ENCODE measurements at places on chromosomes 2 and 18.

- no peak for DNase-seq
Observed at GRCh38 chr18:51077217-51077616, 47.2 kb downstream of the SMAD4 start.

- no peak for DNase-seq
Observed at GRCh38 chr2:47083485-47083884, 71.6 kb downstream of the STPG4 start.

DNA sequence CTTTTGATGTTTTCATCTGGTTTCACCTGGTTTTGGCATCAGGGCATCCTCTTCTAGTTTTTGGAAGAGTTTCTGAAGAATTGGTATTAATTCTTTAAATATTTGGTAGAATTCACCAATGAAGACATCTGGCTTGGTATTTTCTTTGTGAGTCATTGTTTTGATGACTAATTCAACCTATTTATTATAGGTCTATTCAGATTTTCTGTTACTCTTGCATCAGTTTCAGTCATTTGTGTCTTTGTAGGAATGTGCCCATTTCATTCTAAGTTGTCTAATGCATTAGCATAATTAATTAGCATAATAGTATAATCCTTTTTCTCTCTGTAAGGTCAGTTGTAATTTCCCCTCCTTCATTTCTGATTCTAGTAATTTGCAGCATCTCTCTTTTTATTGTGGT lies 8.0 kb downstream of the GNLY start:
- peak; percentile 25 for DNase-seq

GRCh38 chr2:75637568-75637967 lies 9.0 kb upstream of the MRPL19 start:
- no peak for DNase-seq

DNA sequence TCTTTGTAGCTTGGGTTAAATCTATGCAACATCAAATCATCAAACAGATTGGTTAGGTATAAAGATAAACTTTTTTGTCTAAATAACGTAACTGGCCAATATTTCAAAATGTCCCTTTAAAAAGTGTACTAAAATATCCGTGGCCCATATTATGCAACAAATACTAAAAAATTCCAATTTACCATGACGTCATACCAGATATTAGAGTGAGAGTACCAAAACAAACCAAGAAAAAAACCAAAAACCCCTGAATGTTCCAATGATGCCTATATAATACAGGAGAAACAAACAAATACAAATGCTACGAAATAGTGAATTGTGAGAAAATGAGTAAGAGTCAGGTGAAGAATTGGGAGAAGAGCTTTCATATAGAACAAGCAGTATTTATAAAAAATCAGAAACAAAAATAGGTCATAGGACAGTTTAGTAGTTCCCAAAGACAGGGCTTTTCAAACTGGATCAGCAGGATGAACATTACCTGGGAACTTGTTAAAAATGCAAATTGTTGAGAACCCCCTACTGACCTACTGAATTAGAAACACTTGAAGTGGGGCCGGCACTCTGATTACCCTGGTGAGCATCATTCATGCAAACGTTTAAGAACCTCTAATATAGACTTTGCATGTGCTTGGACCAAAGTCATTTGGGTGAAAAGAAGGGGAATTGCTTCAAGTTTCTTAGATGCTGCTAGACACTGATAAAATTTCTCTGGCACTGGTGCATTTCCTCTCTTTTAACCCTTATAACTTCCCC lies 753.7 kb downstream of the DSC3 start:
- DNase-seq = no peak

DNA sequence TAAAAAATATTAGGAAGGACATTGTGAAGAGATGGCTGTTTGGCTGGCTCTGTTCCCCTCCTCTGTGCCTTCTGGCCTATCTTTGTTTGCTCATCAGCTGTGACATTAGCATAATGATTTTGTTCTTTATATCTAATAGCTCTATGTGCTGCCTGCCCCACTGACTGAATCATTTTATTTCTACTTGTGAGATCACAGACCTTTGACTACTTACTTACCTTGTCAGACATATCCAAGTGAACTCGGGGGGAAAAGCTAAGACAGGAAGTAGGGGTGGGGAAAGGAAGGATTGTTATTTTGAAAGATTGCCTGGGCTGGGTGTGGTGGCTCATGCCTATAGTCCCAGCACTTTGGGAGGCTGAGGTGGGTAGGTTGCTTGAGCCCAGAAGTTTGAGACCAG lies 104.2 kb downstream of the ASAP2 start:
- no peak for DNase-seq

GRCh38 chr2:180583441-180584140 lies 396.8 kb upstream of the UBE2E3 start:
- DNase-seq = no peak

DNA sequence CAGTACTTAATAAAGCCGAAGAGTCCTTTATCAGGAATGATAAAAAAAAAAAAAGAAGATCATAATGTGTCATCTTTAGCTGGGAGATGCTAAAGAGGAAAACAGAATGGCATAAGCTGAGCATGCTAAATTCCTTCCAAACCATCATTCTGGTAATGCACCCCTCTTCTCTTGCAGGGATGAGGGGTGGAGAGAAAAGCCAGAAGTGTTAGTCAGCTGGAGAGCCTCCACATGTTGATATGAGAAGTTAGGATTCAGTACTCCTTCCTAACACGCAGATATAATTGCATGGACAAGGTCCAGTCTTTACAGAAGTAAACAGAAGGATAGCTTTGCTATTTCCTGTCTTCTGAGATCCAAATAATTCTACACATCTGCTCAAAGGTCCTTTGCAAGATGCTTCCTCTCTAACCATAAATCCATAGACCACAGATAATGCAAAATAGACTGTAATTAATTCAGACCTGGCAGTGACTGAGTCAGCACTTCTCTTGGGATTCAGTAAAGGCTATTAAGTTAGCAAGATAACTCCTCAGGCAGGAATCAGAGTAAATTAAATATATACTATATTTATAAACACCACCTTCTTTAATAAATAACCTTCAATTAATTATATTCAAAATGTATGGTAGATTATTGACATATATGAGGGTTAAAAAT lies 930.0 kb upstream of the KLHL29 start:
- DNase-seq = no peak

DNA sequence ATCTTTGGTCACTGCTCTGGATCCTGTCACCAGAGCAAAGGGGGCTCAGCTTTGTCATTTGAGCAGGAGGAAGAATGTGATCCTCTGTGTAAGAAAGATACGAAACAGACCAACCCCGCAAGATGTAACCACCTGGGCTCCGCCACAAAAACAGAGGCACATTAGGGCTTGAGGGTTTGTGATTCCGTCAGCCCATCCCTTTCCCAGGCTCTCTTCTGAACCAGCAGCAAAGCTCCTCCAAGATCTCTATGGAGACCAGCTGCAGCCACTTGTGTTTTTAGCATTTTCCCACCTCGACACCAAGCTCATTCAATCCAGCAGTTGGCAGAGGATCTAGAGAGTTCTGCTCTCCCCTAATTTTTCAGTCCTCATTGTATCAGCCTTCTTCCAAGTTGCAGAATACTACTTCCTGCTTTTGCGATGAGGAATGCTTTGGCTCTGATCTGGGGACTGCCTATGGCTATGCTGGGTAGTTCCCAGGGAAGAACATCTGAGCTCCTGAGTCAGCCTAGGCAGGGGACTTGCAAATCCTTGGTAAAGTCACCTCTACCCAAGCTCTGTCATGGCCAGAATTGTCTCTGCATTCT lies 139.6 kb upstream of the RAB12 start:
- no peak for DNase-seq

DNA sequence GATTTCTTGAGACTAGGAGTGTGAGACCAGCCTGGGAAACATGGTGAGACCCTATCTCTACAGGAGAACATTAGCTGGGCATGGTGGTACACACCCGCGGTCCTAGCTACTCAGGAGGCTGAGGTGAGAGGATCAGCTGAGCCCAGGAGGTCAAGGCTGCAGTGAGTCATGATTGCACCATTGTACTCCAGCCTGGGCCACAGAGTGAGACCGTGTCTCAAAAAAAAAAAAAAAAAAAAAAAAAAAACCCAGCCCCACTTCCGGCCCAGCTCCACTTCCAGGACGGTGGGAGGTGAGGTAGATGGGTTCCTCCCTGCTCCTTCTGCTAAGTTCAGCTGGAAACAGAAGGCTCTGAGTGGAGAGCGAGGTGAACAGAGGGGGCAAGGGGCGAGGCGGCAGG lies 41.4 kb upstream of the NFATC1 start:
- no peak for DNase-seq

GRCh38 chr2:231794383-231794782 lies 8.1 kb downstream of the COPS7B start:
- DNase-seq = no peak

DNA sequence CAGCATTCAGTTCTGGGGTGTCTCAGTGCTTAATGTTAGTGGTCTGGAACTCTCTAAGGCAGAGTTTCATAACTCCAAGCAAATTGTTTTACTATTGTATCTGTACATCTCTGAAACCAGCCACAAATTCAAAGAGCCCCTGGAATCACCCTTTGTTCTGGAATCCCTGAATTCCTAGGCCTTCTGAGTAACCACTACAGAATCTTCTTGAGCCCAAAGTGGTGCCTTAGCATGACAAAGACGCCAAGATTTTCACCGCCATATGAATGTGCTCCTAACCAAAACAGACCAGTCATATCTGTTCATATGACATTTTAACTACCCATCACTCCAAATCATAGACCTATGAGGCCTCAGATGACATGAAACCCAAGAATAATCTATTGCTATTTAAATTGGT lies 668.1 kb downstream of the EPHA4 start:
- no peak for DNase-seq

DNA sequence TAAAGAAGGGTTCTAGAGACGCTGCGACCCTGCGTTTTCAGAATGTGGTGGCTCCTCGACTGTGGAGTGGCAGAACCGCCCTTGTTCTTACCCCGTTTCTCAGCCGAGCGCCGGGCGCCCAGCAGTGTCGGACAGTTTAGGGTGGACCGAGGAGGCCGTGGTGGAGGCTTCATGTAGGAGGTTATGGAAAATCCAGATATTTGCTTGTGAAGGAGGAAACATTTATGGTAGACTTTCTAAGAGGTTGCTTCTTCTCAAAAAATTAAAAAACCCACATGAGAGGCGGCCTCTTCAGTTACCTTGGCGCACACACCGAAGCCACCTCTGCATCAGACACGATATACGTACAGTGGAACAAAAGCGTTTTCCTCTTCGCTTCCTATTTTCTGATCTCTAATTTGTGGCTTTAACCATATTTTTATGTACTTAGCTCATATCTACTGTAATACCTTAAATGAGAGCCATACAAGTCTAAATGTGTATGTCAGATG lies 120.8 kb downstream of the NFATC1 start:
- no peak for DNase-seq

- peak; percentile 51 for DNase-seq
Observed at GRCh38 chr2:68196120-68196716, 38.5 kb downstream of the PNO1 start.

GRCh38 chr18:32920796-32921787 lies 148.3 kb upstream of the KLHL14 start:
- no peak for DNase-seq

- DNase-seq = no peak
Observed at GRCh38 chr2:28748176-28748575, 3.5 kb upstream of the PPP1CB start.

DNA sequence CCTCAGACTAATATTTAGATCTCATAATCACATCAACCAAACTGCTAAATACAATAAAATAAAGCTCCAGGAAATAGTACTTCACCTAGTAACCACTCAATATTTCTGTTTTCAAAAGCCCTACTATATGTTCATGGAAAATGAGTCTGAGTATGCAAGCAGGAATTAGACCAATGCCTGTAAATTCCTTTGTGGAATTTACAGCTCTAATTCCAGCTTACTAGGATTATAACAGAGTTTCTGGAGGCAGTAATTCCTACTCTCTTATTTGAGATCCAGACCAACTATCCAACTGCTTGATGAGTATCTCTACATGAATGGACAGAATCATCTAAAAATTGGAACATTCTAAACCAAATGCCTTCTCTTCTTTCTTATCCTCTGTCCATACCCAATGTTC lies 11.6 kb downstream of the CDKL4 start:
- DNase-seq = no peak

- DNase-seq = peak; percentile 58
Observed at GRCh38 chr2:127859712-127860085, 1.7 kb upstream of the POLR2D start.

- DNase-seq = no peak
Observed at GRCh38 chr18:54351186-54351585, 6.5 kb downstream of the STARD6 start.

DNA sequence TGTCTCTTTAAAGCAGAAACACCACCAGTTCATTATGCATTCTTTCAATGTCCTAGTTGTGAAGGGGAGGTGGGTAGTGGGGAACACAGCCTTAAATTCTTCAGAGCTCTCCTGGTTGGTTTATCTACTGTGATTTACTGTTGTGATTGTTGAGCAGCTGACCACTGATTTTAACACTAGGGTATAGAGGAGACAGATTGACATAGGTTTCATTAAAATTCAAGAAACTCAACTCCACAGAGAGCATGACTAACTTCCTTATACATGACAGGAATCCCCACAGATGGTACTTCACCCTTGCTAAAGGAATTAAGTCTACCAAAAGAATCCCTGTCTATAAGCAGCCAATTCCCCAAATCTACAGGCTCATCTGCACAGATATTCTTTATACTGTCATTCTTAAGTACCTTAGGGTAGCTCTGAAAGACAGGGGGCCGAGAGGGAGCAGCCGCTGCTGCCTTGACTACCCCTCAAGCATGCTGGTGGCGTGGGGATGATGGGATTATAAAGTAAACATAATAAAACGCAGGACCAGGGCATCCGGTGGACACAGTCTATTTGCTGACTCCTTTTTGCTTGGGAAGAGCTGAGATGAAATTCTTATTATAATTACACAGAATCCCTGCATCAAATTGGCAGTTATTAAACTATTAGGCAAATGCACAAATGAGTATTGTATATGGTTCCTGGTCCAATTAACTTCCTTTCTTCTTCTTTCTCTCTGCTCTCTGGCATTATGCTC lies 1377.6 kb upstream of the PIK3C3 start:
- DNase-seq = no peak

DNA sequence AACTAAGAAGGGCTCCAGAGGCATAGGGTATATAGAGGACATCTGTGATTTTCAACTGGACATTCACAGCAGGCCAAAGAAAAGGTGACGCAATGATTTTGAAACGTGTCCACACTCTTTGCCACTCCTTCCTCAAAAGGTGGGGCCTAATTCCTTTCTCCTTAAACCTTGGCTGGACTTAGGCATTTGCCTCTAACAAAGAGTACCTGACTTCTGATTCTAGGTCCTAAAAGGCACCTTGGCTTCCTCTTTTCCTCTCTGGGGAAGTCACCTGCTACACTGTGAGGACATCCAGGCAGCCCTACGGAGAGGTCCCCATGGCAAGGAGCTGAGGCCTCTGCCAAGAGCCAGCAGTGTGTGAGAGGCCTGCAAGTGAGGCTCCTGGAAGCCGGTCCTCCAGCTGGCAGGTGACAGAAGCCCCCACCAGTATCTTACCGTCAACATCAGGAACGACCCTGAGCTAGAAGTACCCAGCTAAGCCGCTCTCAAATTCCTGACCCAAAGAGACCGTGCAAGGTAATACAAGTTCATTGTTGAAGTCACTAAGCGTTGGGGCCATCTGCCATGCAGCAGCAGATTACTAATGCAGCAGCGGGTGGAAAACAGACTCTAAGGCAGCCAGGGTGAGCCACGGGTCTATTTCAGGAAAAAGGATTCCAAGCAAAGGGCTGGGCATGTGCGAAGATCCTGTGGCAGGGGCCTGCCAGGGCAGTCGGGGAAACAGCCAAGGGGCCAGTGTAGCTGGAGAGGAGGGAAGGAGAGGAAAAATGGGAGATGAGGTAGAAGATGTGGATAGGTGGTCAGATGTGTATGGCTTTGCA lies 7.4 kb upstream of the HES6 start:
- DNase-seq = no peak

- no peak for DNase-seq
Observed at GRCh38 chr18:45303026-45303425, 312.2 kb upstream of the SLC14A2 start.
